ENCODE measurements at places on chromosomes 13 and 19.

GRCh38 chr19:4557144-4557970 is 2.1 kb downstream of the SEMA6B start:
- DNase-seq, result peak; percentile 51

DNA sequence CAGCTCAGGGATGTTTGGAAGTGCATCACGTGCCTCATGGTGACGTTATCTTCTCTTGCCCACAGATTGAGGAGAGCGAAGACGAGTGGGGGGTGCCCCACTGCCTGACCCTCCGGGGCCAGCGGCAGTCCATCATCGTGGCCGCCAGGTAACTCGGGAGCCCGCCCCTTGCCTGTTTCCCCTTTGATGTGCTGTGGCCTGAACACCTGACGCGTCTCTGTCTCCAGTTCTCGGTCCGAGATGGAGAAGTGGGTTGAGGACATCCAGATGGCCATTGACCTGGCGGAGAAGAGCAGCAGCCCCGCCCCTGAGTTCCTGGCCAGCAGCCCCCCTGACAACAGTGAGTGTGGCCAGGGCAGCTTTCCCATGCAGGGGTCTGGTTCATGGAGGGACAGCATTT is 137.0 kb downstream of the STK24 start:
- no peak for DNase-seq

DNA sequence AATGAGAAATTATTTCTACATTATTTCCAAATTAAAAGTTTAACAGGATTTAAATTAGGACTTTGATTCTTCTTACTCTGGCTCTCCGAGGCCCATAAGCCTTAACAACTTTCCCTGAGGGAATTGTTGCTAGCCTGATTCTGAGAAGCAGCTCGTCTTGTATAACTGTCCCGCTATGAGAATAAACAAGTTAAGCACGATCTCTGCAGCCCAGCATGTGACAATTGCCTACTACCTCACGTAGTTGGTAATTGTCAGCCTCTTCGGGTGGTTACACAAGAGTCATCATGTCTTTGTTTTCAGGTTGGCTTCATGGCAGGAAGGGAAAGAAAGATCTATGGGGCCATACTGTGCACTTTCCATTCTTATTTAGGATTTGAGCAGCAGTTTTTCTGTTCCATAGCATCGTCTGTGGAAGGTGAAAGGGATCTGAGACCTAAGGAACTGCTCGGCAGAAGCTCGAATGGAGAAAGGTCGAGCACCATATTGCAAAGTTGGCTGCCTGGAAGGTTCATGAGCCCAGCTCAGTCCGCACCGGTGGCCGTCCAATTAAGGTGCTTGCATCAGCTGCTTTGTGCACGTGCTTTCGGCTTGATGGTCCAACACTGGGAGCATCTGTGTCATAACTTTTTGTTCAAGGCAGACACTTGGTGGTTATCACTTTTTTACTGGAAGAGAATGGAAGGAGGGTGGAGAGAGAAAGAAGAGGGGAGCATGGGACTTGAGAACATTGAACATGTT is 1.8 kb upstream of the STARD13 start:
- DNase-seq, result no peak

GRCh38 chr13:106619688-106620555 is 52.0 kb upstream of the ARGLU1 start:
- peak; percentile 27 for DNase-seq

GRCh38 chr19:13583753-13584152 is 77.5 kb upstream of the CACNA1A start:
- no peak for DNase-seq

DNA sequence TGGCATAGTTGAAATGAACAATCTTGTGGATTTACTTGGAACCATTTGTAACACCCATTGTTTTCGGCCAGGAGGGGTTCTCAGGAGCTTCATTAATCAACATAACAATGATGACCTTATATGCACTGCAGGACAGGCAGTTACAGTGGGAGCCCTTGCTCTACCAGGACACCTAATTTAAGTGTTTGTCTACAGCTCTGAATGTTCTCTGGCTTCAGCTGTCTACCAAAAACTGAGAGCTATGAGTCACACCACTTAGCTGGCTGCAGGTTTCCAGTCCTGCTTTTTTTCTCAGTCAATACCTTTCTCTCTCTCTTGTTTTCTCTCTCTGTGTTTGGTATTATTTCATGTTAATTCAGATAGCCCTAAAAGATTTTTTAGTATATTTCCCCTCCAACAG is 105.4 kb upstream of the MBNL2 start:
- no peak for DNase-seq

DNA sequence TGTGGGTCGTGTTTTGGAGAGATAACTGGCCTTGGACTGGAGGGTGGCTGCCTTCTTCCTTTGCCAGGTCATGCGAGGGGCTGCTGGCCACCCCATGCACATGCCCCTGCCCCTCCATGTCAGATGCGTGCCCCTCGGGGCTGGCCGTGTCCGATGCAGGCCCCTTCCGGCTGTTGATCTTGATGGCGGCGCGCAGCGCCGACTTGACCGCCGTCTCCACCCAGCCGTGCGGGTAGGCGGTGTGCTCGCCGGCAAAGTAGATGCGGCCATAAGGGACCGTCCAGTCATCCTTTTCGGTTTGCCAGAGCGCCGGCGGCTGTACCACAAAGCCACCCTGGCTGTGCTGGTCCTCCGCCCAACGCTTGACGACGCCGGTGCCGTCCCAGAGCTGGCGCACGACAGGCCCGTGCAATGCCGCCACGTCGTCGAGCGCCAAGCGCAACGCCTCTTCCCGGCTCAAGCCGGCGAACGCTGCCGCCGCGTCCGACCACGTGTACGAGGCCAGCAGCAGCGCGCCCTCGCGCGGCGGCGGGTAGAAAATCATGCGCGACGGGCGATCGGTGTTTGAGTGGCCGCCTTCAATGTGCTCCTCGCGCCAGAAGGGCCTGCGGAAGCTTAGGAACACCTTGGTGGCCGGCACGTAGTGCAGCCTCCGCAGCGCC is 6.9 kb downstream of the IL4I1 start:
- DNase-seq, result peak; percentile 83

GRCh38 chr13:112112534-112113276 is 45.8 kb downstream of the SOX1 start:
- DNase-seq, result no peak

DNA sequence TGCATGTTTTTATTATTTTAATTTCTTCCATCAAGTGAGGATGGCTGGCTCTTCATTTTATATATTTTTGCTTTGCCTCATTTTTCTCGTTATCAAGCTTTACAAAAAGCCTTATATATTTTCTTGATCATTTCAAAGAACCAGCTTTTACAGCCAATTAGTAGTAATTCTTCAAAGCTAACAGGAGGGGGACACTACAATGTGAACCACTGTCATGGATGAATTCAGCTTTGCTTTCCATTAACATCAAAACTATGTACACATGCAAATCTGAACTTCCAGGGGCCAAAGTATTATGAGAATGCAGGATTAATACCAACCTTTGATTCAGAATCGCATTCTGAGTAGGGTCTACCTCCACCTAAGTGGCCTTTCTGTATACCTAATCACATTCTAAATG is 11.1 kb downstream of the UQCRFS1 start:
- DNase-seq, result no peak

DNA sequence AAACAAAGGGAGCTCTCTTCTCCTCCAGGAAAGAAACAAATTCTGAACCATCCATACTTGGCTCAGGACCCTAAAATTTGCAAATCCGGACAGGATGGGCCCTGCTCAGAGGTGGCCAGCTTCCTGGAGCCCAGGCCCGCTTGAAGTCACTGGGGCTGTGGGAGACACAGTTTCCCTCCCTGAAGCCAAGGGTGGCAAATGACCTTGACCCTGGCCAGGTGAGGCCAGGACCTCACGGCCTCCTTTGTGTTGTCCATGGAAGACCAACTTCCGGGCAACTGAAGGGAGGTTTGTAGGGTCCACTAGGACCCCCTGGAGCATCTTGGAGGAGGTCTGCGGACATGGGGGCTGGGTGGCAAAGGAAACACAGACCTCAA is 5.5 kb downstream of the NANOS3 start:
- DNase-seq, result no peak

GRCh38 chr13:33934343-33934742 is 116.4 kb downstream of the RFC3 start:
- no peak for DNase-seq

GRCh38 chr13:43145534-43146196 is 122.3 kb downstream of the DNAJC15 start:
- no peak for DNase-seq

- no peak for DNase-seq
Measured at GRCh38 chr19:33638167-33639034, 16.6 kb downstream of the CHST8 start.

DNA sequence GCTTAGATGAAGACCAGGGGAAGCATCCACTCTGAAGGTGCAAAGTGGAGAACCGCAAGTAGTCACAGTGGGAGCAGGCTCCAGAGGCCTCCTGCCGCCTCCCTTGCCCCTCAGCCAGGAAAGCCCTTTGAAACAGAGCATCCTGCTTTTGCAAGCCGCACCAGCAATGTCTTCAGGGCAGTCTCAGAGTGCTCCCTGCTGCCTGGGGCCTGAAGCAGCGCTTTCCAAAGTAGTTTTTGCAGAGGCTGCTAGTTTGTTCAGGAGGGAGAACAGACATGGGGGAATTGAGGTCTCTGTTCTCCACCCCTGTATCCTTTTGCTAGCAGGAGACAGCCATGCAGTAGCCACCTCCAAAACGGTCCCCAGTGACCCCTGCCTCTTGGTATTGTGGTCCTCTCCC is 15.8 kb upstream of the POP4 start:
- DNase-seq, result no peak

DNA sequence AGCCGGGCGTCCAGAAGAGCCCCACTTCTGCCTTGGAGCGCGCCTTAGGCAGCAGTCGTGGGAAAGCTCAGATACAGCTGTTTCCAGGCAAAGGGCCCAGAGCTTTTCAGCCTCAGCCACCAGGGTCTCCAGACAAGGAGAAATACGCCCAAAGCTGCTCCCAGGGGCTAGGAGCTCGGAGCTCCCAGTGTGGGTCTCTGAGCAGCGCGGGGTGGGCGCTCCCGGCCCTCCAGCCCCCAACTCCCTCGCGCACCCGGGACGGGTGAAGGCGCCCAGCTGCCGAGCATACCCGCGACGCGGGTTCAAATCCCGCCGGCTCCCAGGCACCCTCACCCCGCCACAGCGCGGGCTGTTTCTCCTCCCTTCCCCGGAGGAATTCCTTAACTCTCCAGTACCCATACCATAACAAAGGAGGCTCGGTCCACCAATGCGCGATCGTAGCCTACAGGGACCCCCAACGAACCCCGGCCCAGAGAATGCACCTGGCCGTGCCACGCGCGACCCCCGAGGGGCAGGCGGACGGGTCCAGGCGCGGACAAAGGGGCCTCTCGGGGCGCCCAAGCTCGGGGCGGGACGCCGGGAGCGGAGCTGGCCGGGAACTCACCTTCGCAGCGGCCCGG is 507 bp downstream of the COL4A1 start:
- DNase-seq, result no peak

- no peak for DNase-seq
Measured at GRCh38 chr13:32548837-32549236, 10.2 kb upstream of the N4BP2L2 start.

- DNase-seq, result no peak
Measured at GRCh38 chr13:108407495-108407894, 138.0 kb downstream of the TNFSF13B start.

DNA sequence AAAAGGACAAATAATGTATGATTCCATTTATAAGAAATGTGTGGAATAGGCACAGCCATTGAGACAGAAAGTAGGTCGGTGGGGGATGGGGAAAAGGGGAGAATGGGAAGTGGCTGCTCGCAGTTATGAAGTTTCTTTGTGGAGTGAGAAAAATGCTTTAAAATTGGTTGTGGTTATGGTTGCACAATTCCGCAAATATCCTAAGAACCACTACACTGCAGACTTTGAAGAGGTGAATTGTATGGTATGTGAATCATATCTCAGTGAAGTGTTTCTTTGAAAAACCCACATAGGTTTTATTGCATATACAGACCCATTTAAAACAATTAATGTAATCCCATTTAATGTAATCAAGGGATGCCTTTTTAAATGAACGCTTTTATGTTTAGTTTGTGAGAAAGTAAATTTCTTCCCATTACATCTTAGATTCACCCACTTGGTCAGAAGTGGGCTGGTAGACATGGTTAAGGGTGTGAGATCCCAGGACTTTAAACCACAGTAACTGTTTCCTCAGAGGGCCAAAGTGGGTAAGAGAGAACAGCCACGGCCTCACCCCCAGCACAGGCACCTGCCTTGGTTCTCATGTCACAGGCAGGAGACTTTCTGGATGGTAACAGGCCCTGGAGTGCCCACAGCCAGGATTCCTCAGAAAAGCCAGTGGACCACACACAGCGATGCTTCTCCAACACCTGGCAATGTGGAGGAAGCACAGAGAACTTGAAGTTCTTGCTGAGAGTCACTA is 119.3 kb upstream of the GJB6 start:
- no peak for DNase-seq

- DNase-seq, result peak; percentile 41
Measured at GRCh38 chr19:13906521-13906904, 512 bp downstream of the CC2D1A start.

DNA sequence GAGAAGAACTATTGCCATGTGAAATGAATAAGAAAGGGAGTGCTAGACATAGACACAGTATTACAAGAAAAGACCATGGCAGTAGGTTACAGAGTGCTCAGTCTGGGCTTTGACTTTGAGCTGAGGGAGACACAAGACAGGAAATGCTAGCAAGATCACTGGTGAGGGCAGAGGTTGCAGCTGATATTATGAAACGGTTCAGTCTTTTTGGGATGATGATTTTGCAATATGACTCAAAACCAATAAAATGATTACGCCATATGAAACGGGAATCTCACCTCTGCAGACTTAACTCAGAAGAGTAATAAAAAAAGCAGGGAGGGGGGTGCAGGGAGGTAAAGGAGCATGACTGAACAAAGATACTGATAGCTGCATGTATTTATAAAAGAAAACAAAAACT is 123.1 kb downstream of the RBM26 start:
- DNase-seq, result no peak

- peak; percentile 86 for DNase-seq
Measured at GRCh38 chr19:47210689-47211316, 20.2 kb downstream of the BBC3 start.

DNA sequence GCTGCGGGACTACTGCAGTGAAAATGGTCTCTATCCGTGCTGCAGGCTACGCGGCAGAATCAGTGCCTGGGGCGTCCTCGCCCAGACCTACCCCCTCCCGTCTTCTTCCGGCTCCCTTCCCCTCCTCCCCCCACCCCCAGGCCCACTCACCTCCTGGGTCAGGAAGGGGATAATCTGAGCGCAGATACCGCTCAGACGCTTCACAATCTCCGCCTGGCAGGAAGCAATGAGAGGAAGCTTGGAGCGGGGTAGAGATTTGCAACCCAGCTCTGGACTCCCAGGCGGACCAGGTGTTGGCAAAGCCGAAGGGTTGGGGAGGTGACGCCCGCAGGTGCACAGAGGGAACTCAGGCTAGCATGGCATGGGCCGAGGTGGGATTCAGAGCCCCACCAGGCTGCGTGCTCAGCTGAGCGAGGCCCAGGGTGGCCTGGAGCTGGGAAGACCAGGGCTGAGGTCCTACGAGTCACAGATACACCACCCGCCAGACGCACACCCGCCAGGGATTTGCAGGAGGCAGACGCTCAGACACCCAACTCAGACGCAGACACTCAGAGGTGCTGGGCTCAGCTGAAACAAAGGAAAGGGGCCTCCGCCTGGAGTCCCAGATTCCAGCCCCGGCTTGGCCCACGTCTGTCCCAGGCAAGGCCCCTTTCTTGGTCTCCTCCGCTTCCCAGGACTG is 4.1 kb downstream of the TLE2 start:
- DNase-seq, result no peak

GRCh38 chr13:110706570-110707372 is 855 bp upstream of the CARS2 start:
- DNase-seq, result no peak

Measured in stimulated activated CD4-positive, alpha-beta T cell treated with anti-CD3 and anti-CD28 coated beads, Interleukin-15, amount 100 ng/mL, for 24 hours (primary cell).